ENCODE measurements at places on chromosomes 13 and 19. TPM values are rescaled to one million over a fixed set of nuclear protein-coding genes. Genes with fewer than 3 reads are reported as not detected.
A peak's percentile ranks its signal among the peaks of the same experiment; 100 is the strongest.

DNA sequence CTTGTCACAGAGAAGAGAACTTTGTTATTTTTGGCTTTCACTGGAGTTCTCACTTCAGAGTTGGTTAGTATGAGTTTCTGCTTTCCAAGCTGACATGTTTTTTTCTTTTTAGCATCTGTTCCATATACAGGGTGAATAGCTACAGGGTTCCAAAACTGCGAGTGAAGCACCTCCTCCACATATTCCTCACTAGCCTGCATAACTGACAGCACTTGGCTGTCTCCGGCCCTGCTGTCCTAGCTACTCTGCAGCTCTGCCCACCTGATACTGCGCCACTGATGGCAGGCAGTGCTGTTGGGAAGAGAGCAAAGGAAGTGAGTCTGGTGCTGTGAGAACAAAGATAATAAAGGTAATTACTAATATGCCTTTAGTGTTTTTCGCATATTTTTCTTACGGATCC, 6.8 kb downstream of the ATP8A2 start:
- DNase-seq, result no peak

TMEM205 gene
- total RNA-seq, result 178 TPM

DNA sequence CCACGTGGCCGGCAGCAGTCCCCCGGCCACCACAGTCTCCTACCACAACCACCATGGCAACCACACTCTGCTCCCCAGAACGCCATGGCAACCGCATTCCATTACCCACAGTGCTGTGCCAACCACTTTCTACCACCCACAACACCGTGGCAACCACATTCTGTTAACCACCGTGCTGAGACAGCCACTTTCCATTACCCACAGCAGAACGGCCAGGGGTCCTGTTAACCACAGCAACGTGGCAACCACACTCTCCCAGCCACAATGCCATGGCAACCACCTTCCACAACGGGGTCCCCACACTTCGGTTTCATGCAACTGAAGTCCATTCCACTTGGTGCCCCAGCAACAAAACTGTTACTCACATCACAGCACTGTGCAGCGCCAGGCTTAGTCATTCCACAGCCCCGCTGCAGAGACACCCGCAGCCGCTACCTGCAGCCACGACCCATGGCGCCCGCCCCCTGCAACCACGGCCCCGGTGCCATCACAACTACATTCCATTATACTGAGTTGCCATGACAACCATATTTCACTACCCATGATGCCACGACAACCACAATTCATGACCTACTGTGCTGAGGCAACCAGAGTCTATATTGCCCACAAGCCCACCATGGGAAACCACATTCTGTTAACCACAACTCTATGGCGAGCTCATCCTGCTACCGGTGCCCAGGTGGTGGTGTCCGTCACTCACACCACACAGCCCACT, 10.0 kb downstream of the DPF1 start:
- no peak for DNase-seq

DNA sequence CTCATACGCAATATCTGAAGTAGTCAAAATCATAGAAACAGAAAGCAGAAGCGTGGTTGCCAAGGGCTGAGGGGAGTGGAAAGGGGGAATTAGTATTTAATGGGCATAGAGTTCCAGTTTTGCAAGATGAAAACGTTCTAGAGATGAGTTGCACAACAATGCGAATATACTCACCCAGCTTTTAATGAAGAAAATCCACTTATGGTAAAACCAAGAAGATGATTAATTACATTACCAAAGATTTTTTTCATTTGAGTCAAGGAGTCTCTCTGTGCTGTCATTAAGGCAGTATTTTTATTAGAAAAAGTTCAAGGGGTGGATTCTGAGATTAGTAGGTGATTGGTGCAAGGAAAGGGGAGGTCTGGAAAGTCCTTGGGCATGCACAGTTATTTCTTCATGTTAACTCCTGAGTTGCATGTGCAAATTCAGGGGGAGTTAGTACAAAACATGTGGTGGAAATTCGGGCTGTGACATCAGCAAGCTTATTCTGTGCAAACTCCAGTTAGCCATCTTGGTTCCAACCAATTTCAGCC, 6.9 kb upstream of the CBY2 start:
- DNase-seq, result no peak

GRCh38 chr13:41916173-41916954, 44.5 kb downstream of the VWA8 start:
- DNase-seq, result no peak

DNA sequence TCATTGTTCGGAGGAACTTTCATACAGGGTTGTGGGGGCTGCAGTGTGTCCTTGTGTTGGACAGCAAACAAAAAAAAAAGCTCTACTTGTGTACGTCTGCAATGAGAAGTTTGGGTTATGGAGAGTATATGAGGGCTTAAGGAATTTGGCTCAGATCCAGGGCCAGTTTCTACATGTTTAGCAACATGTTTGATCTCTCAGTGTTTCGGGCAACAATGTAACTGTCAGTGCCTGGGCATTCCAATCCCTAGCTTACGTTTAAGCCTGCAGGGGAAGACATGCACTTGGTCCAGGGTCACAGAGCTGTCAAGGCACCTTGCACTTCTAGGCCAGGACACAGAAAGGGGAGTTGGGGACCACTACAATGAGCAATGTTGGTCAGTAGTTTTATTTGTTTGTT, 13.9 kb downstream of the ZNF543 start:
- DNase-seq, result no peak

DNA sequence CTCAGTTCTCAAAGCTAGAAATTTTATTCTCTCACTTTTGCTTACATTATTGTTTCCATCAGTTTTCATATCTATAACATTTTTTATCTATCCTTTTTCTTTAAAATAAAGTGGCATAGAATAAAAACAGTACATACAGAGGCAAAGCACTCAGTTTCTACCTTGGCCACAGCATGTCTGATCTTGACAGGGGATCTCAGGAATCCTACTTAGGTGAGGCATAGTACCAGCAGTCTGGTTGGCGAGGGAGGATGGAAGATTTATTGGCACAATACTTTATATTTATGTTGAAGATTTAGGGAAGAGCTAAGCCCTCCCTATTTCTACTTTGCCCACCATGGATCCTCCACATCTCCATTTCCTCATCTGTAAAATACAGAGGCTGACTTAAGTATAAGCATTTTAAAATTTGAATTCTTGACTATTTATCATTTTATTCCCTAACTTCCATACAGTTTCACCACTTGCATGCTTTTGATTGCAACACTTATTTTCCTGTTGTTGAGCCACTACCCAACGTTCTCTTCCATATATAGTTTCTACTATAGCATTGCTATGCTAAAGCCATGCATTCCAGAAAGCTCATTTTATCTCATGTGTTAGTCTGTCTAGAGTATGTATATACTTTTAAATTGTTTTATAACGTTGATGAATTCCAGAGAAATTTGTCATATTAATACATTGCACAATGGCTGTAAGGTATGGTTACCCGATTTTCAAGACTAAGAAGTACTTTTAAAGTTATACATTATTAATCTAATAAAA, 506.7 kb downstream of the KCTD12 start:
- DNase-seq, result no peak

GRCh38 chr19:51099047-51099382, 9.2 kb downstream of the CTU1 start:
- no peak for DNase-seq

- DNase-seq, result no peak
Measured at GRCh38 chr13:109166804-109167203, 537.4 kb downstream of the MYO16 start.

MEDAG gene
- 42.1 TPM for total RNA-seq

GRCh38 chr19:38264486-38265212, at the start of gene SPINT2:
SPINT2 (plus strand) TSS chr19:38264573; CDS start chr19:38264893, 320 bp downstream.
- no peak for DNase-seq

GRCh38 chr13:45849408-45849807, 2.1 kb downstream of the SIAH3 start:
- no peak for DNase-seq

- DNase-seq, result no peak
Measured at GRCh38 chr13:99103536-99103935, 97.1 kb upstream of the UBAC2 start.

ADGRE1 gene
- not detected for total RNA-seq

GRCh38 chr13:110118106-110118505, 188.9 kb downstream of the COL4A1 start:
- no peak for DNase-seq

DNA sequence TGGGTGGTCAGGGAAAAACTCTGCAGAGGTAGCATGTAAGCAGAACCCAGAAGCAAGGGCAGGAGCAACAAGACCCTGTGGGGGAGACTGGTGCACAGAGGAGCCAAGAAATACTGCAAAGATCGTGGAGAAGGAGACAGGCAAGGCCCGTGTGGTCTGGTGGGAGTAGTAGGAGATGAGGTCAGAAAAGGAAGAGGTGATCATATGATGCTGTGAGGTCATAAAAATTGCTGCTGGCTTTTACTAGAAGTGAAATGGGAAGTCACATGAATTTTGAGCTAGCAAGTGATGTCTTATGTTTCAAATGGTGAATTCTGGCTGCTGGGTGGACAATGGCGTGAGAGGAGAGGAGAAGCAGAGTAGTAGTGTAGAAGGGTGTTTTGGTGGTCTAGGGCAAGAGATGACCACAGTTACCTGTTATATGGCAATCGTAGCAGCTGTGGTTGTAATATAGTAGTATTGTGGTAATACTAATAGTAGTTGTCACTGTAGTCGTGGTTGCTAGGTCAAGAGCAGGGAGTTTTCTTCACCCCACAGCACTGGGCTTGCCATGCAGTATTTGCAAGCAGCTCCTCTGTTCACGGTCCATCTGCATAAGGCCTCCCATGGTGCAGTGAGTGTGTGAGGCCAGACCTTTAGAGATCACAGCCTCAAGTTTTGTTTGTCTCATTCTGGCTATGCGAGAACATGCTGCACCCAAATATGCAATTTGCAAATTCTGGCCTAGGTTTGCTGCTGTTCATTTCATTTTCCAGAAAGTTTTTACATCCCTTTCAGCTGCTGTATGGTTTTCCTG, 205.0 kb downstream of the TSHZ3 start:
- DNase-seq, result no peak

DNA sequence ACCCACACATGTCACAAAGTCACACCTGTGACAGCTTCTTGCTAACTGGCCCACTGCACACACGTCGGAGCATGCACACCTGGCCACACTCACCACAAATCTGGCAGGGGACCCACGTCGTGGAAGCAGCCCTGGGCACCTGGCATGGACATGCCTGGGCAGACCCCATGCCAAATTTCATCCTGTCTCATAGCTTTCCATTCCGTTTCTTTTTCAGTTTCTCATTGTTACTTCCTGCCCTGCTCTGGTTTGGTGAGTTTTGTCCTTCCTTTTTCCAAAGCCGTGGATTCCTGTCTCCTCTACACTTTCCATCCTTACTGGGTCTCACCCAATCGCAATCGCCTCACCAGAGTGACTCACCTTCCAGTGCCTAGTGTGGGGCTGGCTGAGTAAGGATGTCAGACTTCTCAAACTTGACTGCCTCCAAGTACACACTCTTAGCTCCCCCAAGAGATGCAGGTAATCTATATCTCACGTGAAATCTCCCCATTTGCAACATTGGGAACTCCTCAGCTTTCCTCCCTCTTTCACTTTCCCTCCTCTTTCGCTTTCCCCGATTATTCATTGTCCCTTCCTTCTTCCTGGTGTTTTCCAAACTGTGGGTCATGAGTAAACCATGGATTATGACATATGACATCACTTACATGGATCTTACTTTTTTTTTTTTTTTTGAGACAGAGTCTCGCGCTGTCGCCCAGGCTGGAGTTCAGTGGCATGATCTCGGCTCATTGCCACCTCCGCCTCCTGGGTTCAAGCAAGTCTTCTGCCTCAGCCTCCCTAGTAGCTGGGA, 1.6 kb upstream of the BBC3 start:
- no peak for DNase-seq

- DNase-seq, result no peak
Measured at GRCh38 chr13:39820606-39821005, 165.1 kb downstream of the COG6 start.

CBARP gene
- total RNA-seq, result 0.36 TPM

DNA sequence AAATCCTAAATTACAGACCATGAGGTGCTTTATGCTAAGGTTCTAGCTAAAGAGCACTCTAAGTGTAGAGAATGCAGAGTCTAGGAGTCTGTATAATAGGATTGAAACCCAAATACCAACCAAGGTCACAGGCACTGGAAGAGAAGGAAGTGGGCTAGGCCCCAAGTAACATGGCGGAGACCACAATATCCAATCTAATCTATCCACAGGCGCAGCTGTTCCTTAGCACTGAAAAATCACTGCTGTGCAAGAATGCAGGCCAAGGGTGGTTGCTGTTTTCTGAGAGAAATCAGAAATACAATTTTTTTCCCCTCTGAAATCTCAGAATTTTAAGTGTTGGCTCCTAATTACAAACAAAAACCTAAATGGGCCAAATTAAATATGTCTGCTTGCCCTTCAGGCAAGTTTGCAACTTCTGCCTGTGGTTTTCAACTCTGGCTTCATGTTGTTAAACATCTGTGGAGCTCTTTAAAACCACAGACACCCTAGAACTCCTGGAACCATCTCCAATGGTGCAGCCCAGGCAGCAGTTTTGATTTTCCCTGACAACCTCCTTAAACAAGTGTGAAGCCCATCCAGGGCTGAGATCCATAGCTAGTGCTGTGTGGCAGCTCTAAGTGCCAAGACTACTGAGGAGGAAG, 6.1 kb downstream of the RANBP3 start:
- DNase-seq, result no peak

DNA sequence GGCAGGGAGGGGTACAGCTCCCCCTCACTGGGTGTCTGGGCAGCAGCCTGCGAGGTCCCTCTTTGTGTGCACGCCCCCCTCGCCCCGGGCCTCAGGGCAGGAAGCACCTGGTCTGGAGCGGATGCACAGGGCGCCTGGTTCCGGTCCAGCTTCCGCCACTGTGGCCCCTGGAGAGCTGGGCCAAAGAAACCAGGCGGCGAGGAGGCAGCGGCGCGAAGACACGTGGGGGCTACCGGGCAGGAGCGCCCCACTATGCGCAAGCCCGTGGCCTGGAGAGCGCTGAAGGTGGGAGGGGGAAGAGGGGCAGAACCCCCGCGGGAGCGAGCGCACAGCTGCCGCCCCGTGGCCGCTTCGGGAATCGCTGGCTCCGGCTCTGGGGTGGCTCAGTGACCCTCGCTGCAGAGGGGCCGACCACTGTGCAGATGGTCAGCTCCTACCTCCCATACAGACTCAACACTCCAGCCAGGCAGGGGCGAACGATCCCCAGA, 1.7 kb upstream of the LYL1 start:
- DNase-seq, result peak; percentile 86

SMIM44 gene
- total RNA-seq, result not detected

CAPN12 gene
- not detected for total RNA-seq

- DNase-seq, result no peak
Measured at GRCh38 chr19:5156231-5156986, 184.2 kb downstream of the PTPRS start.

PLK5 gene
- not detected for total RNA-seq

DNA sequence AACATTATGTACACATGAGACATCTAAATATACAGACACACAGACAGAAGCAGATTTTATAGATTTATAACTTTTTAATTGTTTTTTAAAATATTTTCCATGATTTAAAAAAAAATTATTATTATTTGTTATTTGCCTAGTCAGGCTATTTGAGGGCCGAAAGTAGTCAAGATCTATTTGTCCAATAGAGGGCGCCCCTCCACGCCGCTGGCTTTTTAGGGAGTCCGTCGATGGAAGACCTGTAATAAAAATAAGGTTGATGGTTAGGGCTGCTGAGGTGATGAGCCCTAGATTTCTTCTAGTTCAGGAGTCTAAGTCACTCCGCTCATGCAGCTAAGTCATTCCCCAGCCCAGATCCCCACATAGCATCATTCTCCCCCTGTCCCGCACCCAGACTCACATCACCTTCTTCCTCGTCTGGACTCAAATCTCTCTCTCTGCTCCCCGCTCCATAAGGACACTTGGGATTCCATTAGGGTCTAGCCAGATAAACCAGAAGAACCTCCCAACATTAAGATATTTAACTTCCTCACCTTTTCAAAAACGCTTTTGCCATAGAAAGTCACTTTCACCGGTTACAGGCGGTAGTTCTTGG, 33.9 kb upstream of the CEACAM21 start:
- peak; percentile 70 for DNase-seq

- no peak for DNase-seq
Measured at GRCh38 chr19:44260343-44260681, 626 bp downstream of the ZNF233 start.

Data from sigmoid colon (tissue), 7 donors.